ENCODE measurements at places on chromosomes 5 and 9.

GRCh38 chr9:97427885-97428284 lies 16.0 kb downstream of the TDRD7 start:
- DNase-seq: no peak

DNA sequence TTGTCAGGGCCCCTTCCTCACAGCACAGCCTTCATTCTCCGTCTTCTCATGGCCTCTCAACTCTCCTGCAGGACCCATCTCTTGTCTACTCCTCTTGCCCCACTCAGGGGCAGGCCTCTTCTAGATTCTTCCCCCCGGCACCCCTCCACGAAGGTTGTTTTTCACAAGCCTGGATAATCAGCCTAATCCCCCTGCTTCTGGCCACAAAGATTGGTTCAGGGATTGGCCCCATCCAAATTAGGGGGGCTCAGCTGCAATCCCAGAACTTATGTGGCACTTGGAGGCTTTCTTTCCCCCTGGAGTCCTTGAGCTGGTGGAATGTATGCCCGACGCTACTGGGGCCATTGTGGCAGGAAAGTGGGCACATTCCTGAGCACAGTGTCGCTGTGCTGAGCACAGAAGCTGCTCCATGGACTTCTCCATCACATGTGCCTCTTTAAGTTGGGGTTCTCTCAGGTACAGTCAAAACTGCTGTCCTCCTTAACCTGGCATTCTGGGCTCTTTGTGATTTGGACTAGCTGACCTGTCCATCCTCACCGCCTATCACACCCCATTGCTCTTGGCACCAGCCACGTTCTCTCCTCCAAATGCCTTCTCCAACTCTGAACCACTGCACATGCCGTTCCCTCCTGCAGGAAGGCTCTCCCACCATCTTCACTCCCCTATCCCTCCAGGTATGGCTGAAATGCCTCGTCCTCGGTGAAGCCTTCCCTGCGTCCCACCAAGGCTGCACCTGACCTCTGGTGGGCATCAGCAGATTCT lies 66.8 kb upstream of the RNF130 start:
- no peak for DNase-seq

DNA sequence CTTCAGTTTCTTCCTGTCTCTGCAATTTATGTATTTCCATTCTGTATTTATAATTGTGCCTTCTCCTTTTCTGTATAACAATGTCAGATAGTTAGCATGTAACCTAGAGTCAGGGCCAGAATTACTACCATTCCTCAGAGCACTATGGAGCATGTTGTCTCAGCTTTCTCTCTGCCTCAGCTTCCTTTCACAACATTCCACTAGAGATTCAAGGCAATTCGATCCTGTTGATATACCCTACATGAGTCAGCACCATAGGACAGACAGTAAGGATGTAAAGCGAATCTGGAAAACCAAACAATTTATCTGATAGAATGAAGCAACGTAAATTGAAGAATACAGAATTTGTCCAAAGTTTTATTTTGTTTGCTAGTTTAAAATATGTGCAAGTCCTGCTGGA lies 728.3 kb upstream of the SEMA6A start:
- DNase-seq: no peak

DNA sequence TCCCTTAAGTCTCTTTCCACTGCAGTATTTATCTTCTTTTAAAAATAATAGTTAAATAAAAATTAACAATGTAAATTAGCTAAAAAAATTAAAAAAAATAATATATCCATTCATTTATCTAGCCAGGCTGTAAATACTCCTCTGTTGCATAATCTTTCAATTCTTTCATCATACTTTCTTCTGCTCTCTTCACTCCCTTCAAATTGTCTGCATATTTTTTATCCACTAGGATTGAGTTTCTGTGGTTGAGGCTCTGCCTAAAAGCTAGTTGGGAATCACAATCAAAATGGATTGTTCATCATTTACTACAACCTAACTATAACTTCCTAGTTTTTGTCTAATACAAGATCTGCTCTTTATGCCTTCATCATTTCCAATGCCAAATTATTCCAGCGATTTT lies 182.2 kb downstream of the PDE4D start:
- DNase-seq: no peak

DNA sequence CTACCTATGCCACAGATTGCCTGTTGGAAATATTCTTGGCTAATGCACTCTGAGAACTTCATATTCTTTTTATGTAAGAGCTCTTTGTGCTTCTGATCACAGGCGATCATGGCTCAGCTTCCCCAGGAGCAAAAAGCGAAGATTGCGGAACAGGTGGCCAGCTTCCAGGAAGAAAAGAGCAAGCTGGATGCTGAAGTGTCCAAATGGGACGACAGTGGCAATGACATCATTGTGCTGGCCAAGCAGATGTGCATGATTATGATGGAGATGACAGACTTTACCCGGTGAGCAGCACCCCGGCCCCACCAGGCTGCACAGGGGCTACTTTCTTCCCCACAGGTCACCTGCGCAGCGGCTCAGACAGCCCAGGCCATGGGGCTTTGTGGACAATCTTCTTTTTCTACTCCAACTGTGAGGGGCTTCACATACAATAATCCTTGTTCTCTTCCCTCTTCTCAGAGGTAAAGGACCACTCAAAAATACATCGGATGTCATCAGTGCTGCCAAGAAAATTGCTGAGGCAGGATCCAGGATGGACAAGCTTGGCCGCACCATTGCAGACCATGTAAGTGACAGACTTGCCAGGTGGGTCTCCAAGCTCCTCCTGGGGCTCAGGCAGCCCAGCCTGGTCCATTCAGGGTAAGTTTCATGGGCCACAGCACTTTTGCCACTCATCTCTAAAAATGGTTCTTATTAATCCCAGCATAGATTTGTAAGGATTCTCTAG lies 55.4 kb upstream of the LRRTM2 start:
- DNase-seq: no peak

DNA sequence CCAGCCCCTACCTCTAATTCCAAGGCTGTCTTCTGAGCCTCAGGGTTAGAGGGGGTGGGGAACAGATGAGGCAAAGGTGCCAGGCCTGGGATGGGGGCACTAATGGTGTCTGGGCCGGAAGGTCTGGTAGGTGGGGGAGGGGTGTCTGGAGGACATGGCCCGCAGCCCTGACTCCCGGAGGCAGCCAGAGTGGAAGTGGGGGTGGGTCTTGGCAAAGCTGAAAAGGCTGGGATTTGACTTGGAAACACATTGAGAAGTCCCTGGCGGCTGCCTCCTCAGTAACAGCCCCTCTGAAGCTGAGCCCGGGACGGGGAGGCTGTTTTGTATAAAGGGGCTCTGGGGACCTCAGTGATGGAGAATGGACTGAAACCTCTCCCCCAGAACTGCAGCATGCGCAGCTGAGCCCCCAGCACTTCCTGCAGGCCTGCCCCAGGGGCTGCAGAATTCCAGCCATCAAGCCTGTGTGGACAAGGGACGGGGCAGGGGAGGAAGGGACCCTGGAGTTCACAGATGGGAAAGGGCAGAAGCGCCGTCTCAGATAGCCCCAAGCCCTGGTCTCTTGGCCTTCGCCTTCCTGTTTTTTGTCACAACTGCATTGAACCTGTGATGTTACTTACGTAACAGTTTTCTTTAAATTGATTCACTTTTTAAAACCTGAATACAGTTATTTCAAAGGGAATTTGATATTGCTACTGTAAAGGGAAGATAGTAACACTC lies 49.3 kb upstream of the SYNPO start:
- no peak for DNase-seq

GRCh38 chr5:160023908-160024630 lies 15.1 kb downstream of the TTC1 start:
- DNase-seq: no peak

DNA sequence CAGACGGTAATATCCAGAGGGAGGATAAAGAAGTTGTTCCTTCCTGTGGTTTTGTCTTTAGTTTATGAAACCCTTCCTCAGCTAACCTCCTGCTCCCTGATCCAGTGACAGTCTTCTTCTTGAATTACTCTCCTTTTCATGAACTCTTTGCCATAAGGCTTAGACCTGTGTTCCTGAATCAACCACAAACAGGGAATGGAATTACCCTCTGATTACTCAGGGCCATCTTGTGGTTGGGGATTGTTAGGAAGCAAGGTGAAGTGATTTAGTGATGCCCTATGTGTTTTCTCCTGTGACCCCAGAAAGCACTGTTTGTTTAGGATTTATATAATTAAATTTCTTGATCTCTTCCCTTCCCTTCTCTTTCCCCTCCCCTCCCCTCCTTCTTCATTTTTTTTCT lies 409.1 kb downstream of the TAF11L14 start:
- no peak for DNase-seq

GRCh38 chr5:97400537-97400936 lies 217.5 kb upstream of the RIOK2 start:
- no peak for DNase-seq

- DNase-seq: no peak
These were observed 60.1 kb upstream of the FCHO2 start for GRCh38 chr5:72895758-72896157.

DNA sequence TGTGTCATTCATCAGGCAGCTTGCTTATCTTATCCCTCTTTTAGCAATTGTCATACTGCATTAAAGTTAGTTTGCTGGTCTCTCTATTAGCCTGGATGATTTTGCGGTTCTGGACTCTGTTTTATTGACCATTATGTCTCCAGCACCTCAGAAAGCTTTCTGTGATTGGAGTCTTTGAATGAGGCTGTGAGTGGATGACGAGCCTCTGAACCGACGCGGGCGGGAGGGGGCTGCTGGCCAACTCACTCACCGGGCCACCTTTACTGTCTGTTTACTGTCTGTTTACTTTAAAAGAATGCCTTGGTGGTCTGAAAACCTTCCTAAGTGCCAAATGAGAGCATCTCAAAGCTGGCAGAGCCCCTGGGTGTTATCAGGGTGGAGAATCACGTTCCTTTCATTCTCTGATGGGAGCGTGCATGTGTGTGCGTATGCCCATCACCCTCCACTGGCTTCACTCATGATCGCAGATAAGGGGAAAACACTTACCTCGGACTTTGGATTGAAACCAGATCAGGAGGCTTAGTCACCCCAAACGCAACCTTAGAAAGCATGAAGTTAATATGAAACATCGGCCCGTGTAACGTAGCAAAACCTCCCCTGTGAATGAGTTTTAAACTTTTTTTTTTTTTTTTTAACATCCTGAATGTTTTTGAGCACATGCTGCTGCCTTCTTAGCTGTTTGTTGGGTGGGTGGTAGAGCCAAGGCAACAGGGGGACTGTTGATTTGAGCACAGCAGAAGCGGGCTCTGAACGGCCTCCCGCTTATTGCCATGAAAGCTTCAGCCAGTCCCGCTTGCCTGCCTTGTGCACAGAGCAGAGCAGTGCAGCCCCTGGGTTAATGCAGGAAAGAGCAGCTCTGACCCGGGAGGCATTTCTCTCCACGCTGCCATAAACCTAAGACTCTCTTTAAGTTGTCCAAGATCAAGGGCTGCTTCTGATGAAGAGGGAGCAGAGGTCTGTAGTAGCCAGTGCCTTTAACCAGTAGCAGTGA lies 173.6 kb downstream of the GADD45G start:
- DNase-seq: no peak

GRCh38 chr9:8715788-8716187 lies 916.2 kb upstream of the DMAC1 start:
- no peak for DNase-seq

DNA sequence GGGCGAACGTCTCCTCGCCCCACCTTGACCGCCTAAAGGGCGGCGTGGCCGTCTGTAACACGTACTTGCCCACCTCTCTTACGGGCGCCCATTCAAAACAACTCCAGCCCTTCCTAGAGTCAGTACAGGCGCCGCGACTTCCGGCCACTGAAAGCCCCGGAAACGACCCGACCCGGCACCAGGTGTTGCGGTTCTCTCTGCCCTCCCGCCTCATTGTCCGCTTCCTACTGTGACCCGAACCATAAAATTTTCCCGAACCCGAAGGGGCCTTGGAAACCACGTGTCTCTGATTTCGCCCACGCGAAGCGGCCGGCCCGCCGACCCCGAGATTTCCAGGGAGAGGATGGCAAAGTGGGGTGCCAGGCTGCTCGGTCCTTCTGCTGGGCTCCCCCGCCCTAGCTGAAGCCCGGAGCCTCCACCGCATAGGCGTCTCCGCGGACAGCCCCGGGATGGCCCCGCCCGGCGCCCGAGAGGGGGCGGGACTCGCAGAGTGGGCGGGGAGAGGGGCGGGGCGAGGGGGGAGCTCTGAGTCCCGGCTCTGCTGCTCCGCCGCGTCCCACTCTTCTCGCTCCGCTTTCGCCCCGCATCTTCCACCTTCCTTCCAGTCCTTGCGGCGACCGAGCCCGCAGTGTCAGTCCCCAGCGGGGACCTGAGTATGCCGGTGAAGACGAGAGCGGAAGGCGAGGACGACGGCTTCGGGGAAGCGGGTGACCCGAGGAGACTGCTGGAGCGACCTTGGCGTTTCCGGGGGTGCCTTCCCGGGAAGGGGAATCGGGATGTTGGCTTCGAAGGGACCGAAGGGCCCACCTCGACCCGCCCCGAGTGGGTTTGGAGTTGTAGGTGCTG lies 684 bp upstream of the PTGES2 start:
- DNase-seq: peak; percentile 80

- DNase-seq: no peak
These were observed 76.2 kb upstream of the CHD1 start for GRCh38 chr5:99004960-99005359.

DNA sequence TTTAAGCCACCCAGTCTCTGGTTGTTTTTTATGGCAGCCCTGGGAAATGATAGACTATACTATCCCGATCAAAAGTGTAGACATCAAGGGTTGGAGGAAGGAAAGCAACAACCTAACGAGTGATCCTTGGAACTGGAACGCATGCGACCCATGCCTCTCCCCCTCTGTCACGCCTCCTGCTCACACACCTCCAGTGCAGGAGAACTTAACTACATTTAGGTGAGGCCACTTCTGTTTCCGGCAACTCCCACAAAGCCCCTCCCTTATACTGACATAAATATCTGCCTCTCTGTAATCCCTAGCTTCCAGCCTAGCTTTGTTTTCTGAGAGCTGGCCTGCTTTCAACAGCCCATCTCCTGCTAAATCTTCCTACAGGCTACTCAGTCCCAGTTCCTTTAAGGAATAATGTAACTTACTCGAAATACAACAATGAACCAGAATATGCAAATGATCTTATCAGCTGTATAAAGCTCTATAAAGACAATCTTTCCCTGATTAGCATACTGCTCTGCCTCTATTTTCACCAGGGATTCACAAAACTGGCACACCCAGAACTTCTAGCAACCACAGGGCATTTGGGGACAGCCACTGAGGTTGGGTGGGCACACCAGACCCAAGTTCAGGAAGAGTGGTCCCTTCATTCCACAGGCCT lies 73.9 kb downstream of the GABBR2 start:
- no peak for DNase-seq

GRCh38 chr5:18972177-18972576 lies 1015.8 kb downstream of the CDH18 start:
- DNase-seq: no peak

DNA sequence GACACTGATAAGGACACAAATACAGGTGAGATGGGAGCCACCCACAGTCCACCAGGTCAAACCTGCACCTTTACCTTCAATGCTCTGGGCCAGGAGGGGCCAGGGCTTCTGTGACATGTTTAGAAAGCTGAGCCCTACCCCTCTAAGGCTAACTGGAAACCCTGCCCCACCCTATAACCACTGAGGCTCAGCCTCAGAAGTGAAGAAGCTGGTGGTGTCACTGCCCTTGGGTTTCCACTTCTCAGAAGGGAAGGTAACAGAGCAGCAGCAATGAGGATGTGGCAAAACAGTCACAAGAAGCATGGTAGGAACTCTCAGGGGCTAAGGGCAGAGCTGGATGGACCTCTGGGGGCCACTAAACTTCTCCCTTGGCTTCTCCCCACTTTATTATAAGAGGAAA lies 6.0 kb downstream of the PDGFRB start:
- DNase-seq: no peak

- peak; percentile 22 for DNase-seq
These were observed 41.2 kb downstream of the DBH start for GRCh38 chr9:133677126-133678010.

GRCh38 chr5:112418659-112419163 lies 366 bp downstream of the EPB41L4A start:
- DNase-seq: no peak

All from activated T-cell treated with anti-CD3 and anti-CD28 coated beads for 4 hours (primary cell).